ENCODE measurements at places on chromosomes 7 and 10. TPM values are rescaled to one million over a fixed set of nuclear protein-coding genes. Genes with fewer than 3 reads are reported as not detected.

DNA sequence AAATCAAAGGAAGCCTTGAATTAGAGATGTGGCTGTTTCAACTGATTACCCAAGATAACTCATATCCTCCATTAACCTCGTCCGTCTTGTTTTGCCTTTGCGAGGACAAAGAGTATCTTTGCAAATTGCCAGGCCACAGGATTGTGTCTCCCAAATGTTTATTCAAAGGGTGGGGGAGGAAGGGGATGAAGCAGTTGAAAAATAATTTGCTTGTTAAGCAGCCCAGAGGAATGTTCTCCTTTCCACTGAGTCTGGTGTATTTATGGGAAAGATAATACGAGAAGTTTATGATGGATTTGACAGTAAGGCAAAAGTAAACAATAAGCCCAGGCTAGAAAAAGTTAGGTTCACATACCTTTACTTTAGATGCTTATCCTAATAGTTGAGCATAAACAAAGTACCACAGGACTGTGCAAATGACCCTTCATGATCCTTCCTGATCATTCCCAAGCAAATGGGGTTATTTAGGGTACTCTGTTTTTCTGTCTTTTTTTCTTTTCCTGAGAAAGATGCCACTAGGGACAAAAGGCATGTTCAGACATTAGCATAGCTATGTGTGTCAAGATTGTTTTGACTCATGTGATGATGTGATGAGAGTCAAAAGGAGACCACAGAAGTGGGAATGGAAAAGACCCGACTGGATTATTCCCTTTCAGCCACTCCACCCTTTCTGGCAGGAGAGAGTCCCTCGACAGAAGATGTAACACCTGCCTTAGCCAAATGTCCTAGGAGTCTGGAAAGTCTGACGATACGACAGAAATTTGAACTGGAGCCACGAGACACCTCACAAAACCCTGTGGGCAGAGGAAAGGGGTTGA lies 243.0 kb upstream of the GLI3 start:
- H3K4me1 ChIP-seq = no peaks in the 10 kb centered on the region
- DNase-seq = no peak
- no peaks in the 10 kb centered on the region for H3K27me3 ChIP-seq
- no peaks in the 10 kb centered on the region for H3K36me3 ChIP-seq

GRCh38 chr10:77548157-77548556 lies 89.5 kb downstream of the KCNMA1 start:
- no peaks in the 10 kb centered on the region for H3K36me3 ChIP-seq
- H3K4me3 ChIP-seq = no peak overlapping the region
- no peaks in the 10 kb centered on the region for H3K27me3 ChIP-seq

GRCh38 chr7:106864298-106865081 lies 592 bp upstream of the PIK3CG start:
- DNase-seq = no peak
- no peaks in the 10 kb centered on the region for H3K27me3 ChIP-seq
- H3K36me3 ChIP-seq = no peaks in the 10 kb centered on the region
- H3K4me1 ChIP-seq = peaks cover 15% of the 10 kb centered on the region

GRCh38 chr10:80585812-80586211 lies 48.1 kb downstream of the SH2D4B start:
- no peaks in the 10 kb centered on the region for H3K27me3 ChIP-seq
- H3K27ac ChIP-seq = no peak overlapping the region
- no peaks in the 10 kb centered on the region for H3K36me3 ChIP-seq
- H3K4me1 ChIP-seq = no peaks in the 10 kb centered on the region
- no peak overlapping the region for H3K4me3 ChIP-seq
- DNase-seq = no peak

DNA sequence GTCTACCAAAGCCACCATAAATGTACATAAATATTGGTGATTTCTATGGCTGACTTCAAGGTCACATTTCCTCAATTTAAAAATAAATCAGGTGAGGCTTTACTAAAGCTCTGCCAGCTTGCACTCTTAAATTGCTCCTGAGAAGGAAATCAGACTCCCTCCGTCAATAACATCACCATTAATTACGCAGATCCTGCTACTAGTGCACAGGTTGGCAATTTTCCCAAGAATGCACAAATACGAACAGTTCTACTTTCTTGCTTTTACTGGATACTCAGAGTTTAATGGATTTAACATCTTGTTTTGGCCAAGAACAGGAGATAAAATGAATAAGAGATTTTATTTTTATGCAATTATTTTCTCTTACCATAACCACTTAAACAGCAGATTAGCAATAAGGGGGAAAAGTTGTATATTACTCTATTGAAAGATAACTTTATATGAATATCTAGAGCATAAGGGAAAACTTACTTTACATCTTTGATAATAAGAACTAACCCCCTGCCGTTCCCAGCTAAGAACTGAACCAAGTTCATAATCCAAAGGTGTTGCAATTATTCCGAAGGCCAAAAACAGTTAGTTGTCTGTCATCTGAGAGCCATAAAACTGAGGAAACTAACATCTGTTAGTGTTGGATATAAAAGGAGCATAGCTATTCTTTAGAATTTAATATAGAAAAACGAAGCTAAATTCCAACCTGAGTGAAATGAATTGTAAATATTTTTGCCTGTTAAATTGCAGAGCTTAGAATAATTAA lies 140.5 kb downstream of the TWIST1 start:
- no peaks in the 10 kb centered on the region for H3K27me3 ChIP-seq
- no peak overlapping the region for H3K27ac ChIP-seq
- H3K4me3 ChIP-seq = no peak overlapping the region
- DNase-seq = no peak

GRCh38 chr10:10745291-10745690 lies 272.4 kb upstream of the CELF2 start:
- H3K27ac ChIP-seq = no peak overlapping the region
- H3K27me3 ChIP-seq = no peaks in the 10 kb centered on the region
- DNase-seq = no peak
- no peaks in the 10 kb centered on the region for H3K4me1 ChIP-seq
- no peaks in the 10 kb centered on the region for H3K36me3 ChIP-seq

GRCh38 chr7:94420328-94420727 lies 25.6 kb downstream of the COL1A2 start:
- H3K4me1 ChIP-seq = no peaks in the 10 kb centered on the region
- H3K36me3 ChIP-seq = peaks cover 100% of the 10 kb centered on the region
- DNase-seq = no peak
- no peak overlapping the region for H3K4me3 ChIP-seq

DNA sequence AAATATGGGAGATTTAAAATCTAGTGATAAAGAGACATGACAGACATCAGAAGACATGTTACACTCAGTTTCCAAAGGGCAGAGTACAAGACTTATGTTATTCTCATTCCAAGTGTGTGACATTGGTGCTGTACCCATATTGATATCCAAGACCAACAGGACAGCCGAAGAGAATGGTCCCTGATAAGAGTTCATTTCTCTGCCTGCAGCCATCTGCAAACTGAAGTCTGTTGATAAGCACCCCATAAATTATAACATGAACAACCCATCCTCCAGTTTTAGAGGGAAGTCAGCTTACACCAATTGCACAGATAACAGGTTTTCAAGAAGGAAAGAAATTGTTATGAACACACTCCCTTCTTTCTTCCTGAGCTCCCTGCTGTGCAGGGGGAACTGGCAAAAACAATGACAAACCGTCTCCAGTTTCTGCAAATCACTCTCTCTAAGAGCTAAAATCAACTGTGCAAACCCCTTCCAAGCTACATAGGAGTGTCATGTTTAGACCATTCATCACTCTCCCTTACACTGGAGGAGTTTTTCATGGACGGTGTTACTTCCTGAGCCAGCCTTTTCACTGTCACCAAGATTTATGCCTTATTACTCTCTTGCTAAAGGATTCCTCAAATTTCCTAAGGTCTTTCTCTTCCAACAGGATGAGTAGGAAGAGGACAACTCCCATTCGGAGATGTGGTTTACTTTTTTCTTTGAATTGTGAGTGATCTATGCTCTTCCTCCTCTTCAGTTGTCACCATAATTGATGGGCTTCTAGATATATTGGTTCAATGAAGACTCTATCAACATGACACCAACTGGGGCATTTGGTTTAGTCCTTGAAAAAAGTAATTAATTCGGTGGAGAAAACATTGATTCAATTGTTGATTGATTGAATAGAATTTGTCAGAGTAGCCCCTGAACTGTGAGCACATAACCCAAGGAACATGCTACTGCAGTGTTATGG lies 80.3 kb upstream of the FAM171A1 start:
- no peak for DNase-seq
- no peak overlapping the region for H3K27ac ChIP-seq
- no peak overlapping the region for H3K4me3 ChIP-seq
- H3K4me1 ChIP-seq = no peaks in the 10 kb centered on the region

- H3K4me3 ChIP-seq = no peak overlapping the region
- no peaks in the 10 kb centered on the region for H3K36me3 ChIP-seq
- no peaks in the 10 kb centered on the region for H3K4me1 ChIP-seq
- no peak for DNase-seq
Measured at GRCh38 chr10:3763035-3763456, 22.0 kb downstream of the KLF6 start.

DNA sequence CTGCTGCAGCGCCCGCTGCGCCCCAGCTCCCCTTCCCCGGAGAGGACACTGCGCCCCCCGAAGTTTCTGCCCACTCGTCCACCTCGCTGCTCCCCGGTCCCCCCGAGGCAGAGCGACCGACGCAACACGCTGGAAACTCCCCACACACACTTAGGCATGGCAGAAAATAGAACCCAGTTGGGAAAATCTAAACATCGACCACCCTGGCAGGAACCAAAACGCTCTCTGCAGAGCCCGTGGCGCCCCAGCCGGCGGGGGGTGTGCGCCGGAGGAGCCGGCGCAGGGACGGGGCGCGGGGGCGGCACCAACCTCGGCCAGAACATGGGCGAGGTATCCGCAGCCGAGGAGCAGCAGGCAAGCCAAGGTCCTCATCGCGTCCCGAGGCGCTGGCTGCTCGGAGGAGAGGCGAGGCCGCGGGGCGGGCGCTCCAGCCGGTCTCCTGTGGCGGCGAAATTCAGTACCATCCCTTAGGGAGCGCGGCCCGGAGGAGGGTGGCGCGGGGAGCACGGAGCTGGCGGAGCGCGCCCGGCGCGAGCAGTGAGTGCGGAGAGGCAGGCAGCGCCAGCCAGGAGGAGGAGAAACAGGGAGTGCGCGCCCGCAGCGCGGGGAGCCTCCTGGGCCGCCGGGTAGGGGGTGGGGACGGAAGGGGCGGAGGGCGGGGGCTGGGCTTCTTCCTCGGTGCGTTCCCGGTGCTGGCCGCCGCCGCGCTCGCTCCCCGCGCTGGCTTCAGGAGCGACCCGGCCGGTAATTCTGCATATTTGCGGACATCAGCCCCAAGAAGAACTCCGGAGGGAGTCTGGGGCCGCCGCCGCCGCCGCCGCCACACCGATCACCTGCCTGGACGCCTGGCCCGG lies 789 bp downstream of the PDGFA start:
- H3K27ac ChIP-seq = peak overlapping the region; percentile 91
- peaks cover 30% of the 10 kb centered on the region for H3K4me1 ChIP-seq
- peak; percentile 84 for DNase-seq
- peak overlapping the region; percentile 56 for H3K4me3 ChIP-seq

GRCh38 chr10:96244354-96244753 lies 27.0 kb downstream of the BLNK start:
- no peak overlapping the region for H3K27ac ChIP-seq
- DNase-seq = no peak
- H3K36me3 ChIP-seq = no peaks in the 10 kb centered on the region
- no peak overlapping the region for H3K4me3 ChIP-seq
- H3K27me3 ChIP-seq = no peaks in the 10 kb centered on the region

The ANXA8L1 gene
- 0.22 TPM for polyA plus RNA-seq

The EPHA1 gene
- 0.73 TPM for polyA plus RNA-seq

The YWHAG gene
- polyA plus RNA-seq = 63.7 TPM

The MYOZ1 gene
- 0.51 TPM for polyA plus RNA-seq

The PARD3 gene
- polyA plus RNA-seq = 37.6 TPM

The SPDYE2 gene
- polyA plus RNA-seq = not detected

All from heart right ventricle (tissue), 16 donors.